CD4-positive, alpha-beta T cell treated with Interleukin-4 for 1 hour (primary cell): ENCODE measurements at places on chromosomes 5 and 9.

DNA sequence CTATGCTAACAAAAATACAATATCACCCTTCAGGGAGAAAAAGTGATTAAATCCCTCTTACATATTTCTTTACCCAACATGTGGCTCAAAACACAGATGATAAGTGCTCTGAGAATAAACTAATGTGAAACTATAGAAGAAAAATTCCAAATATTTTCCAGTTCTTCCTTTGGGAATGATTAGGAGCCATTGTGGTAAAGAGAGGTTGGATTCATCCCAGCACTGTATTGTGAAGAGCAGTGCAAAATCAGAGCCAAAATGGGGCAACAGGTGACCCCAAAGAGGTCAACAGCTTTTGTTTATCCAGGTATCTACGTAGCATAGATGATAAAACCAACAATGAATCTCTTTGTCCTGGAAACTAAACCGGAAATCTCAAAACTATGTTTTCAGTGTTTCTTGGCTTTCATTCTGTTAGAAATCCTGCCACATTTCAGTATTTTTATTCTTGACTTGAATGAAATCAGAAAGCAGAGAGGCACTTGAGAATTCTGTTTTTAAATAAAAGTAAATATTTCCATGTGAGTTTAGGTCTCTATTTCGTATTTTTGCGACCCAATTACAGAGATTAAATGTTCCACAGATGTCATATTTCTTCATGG, 120.4 kb upstream of the FST start:
- DNase-seq: no peak

DNA sequence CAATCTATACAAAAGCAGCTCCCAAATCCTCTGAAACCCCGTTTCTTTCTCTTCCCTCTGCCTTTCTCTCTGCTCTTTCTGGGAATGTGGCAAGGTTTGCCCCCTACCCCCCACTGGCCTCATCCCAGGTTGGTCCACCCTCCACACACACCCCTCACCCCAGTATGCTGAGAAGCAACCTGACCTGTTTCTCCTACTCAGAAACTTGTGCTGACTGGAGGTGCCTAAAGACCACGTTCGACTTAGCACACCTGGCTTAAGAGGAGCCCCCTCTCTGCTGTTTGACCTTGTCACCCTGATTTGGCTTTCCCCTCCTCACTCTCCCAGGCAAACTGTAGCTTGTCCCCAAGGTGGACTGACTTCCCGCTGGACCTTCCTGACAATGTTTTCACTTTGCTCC, 1.1 kb upstream of the SEPTIN8 start:
- no peak for DNase-seq

GRCh38 chr5:169550227-169550626, 33.3 kb upstream of the SPDL1 start:
- no peak for DNase-seq

GRCh38 chr5:143605403-143606005, 202.0 kb upstream of the NR3C1 start:
- peak; percentile 45 for DNase-seq

- DNase-seq: no peak
Measured at GRCh38 chr9:121405899-121406298, 35.8 kb upstream of the STOM start.

- DNase-seq: no peak
Measured at GRCh38 chr5:160287378-160288051, 24.8 kb downstream of the CCNJL start.

DNA sequence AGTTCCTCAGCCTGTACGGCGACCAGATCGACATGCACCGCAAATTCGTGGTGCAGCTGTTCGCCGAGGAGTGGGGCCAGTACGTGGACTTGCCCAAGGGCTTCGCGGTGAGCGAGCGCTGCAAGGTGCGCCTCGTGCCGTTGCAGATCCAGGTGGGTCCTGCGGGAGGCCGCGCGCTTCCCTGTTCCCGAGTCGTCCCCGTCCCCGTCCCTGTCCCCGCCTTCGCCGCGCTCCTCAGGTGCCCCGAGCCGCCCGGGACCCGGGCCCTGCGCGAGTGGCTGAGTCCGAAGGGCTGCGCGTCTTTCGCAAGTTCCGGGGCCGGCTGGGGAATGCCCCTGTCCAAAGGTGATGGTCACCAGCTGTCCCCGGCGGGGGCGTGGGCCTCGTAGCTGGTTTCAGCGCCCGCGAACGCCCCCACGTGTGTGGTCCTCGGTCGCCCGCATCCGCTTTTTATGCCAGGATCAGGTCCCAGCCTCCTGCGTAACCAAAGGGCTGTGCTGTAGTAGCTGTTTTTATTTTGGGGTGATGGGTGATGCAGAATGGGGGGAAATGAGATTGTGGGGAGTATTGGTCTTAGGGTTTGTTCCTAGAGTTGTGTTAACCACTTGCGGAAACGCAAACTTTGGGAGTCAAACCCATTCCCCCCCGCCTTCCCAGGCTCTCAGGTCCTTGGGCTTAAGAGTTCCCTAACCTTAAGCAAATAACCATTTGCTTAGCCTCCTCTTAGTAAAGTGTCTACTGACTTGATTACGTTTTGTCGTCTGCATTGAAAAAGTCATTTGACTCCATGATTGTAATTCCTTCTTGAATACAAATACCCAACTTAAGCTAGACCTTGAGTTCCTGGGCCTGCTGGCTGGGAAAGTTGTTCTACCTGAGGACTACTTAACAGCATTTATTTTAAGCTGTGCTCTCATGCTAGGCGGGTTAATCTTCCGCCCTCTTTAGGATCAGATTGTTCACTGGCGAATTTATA, 663 bp downstream of the ISOC1 start:
- peak; percentile 48 for DNase-seq

GRCh38 chr9:2743937-2744529, 26.7 kb downstream of the KCNV2 start:
- DNase-seq: no peak

DNA sequence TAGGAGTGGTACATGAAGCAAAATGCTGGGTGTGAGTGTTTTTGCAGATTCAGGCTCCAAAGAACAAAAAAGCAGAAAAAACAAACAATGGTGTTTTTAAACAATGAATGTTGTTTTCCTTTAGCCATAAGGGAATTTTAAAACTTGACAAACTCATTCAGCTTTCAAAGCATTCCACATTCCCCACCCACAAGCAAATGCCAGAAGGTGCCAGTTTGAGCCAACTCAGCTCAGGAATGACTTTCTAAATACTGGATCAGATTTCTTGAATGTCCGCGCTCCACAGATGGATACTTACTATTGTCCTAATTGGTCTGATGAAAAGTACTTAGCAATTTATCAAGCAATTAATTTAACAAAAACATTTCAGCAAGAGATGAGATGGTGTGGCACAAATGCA, 12.9 kb upstream of the MOB3B start:
- DNase-seq: no peak

- DNase-seq: no peak
Measured at GRCh38 chr5:128736553-128736952, 198.5 kb upstream of the FBN2 start.

- no peak for DNase-seq
Measured at GRCh38 chr9:119004618-119004990, 364.6 kb downstream of the BRINP1 start.

DNA sequence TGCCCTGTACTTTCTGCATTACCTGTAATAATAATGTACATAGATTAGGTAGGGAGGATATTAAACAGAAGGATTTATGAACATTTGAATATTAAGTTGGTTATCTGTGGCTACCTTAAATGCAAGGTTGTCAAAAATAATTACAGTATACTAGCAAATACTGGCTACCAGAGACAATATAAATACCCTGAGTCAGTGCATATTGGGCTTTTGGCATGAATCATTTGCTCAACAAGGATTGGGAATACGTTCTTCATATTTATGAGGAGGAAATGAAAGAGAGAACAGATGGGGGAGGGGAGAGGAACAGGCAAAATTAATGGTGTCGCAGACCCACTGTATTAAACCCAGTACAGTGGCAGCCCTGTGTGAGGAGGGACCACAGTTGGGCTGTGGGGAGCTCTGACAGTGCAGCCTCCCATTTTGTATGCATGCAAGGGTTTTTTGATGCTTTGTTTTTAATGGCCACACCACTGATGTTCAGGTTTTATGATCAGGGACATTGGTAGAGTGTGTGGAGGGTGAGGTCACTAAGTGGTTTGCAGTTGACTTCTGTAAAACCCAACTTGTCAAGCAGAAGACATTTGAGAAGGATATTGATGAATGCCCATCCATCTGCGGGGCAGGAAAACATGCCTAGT, 56.9 kb downstream of the MVB12B start:
- DNase-seq: no peak

DNA sequence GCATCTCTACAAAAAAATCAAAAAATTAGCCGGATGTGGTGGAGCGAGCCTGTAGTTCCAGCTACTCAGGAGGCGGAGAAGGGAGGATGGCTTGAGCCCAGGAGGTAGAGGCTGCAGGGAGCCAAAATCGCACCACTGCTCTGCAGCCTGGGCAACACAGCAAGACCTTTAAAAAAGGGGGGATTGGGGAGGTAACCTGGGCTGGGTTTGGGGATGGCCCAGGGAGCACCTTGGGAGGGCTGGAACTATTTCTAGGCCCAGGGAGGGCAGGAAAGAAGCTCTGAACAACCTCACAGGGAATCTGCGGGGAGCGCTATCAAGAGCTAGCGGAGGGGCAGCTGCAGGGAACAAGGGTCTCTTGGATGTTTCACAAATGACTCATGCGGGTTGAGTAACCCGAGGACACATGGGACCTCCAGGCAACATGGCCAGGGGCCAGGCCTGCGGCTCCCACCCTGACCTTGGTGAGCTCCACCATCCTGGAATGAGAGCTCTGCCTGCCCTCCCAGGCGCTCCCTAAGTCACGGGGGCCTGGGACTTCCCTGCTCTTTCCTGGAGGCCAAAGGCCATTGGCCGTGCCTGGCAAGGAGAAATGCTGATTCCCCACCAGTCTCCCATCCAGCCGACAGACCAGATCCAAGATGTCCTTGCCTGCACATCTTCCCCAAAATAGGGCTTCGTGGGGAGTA, 23.4 kb downstream of the SARDH start:
- DNase-seq: no peak
